ENCODE measurements at places on chromosomes 1 and 21.

- no peak for DNase-seq
Measured at GRCh38 chr1:119662034-119662437, 14.0 kb upstream of the ZNF697 start.

DNA sequence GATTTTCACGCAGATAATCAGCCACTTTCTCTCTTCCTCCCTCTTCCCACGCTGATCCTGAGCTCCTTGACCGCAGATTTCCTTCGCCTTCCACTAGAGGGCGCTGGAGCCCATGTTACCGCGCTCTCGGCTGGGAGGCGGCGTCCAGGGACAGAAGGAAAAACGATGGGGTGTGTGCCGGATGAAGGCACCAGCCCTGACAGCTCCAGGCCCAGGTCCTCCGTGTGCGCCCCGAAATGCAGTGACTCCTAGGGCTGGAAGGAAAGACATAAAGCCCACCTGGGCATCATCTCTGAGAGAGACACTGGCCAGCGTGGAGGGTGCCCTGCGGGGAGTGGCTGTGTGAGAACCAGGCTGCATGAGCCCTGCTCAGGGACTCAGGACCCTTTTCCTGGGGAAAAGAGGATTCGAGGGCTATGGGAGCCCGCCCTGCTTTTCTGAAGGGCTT is 44.9 kb upstream of the CYP2J2 start:
- DNase-seq: no peak

DNA sequence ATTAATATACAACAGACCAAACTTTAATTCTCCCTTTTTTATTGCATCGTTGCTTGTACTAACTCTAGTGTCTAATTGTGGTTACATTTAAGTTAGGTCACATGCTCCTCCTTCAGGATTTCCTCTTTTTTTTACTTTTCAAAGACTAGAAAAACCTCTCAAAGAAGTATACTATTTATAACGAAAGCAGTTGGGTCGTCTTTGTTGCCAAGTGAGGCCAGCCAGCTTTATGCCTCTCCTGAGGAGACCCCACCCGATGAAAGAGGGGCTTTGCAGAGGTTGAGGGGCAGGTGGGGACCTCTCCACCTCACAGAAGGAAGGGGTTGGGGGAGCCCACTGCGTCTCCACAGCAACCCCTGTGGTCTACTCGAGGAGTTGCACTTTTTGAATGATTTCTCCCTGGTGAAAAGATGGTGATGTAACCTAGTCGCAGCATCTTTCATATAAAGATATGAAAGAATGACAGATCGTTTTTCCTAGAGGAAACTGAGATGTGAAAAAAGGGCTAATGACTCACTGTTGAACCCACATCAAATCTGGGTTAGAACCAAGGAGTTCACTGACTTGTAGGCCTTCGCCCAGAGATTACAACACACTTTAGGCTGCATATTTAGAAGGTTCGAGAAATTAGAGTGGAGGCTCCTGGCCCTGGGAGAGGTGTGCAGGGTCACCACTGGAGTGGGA is 6.4 kb downstream of the TGFB2 start:
- no peak for DNase-seq

DNA sequence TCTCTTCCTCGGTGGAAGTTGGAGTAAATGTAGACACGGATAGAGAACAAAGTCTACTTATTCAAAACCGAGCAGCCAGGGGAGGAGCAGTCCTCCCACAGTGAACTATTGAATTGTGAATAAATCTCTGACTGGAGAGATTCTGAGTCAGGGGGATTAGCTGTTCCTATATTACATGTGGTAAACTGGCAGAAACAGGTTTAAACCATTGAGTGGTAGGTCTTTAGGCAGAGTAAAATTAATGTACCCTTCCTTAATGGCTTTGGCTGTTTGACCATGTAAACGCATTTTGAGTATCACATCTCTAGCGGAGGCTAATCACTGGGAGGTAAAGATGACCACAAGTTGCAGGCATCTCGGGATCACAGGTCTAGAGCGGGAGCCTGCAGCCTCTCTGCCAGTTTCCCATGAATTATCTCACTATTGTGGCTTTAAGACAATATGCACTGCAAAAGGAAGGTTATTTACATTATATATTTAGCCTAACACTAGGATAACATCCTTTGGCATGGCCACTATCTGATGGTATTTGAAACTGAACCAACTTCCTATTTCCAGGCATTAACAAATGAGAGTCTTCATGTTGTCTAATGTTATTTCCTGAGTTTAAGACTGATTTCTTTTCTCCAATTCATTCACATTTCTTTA is 7.9 kb upstream of the DISC1 start:
- no peak for DNase-seq

DNA sequence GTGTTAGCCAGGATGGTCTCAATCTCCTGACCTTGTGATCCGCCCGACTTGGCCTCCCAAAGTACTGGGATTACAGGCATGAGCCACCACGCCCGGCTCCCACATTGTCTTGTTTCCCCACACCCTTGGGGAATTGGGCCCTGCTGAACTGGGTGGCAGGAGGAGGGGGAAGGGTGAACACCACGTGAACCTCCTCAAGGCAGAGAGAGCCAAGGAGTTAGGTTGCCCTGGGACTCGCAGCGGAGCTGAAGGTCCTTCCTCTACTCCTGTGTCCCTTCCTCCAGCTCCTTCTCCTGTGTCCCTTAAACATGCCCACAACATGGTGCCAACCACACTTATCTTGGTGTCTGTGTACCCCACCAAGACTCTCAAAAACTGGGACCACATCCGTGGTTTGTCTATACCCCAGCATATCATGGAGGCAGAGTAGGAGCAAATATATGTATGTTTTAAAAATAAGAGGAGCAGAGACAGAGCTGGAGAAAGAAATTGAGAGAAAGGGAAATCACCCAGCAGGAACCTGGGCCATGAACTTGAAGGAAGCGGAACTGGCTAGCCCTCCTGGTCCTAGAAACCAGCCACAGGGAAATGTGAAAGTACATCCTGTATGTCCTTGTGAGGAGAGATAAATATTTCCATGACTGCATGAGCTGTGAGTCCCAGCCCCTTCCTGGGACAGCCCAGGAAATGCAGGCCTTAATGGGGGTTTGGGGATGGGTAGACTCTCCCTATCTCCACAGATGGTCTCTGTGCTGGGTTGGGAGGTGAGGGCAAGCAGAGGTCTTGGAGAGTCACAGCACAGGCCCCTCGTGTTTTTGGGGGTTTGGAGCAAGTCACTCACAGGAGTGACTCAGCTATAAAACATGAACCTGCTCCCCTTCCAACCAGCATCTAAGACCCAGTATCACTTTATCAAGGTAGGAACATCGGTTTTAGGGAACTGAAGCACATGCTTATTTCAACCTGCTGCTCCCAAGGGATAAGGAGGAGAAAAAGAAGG is 9.4 kb upstream of the TAL1 start:
- no peak for DNase-seq

DNA sequence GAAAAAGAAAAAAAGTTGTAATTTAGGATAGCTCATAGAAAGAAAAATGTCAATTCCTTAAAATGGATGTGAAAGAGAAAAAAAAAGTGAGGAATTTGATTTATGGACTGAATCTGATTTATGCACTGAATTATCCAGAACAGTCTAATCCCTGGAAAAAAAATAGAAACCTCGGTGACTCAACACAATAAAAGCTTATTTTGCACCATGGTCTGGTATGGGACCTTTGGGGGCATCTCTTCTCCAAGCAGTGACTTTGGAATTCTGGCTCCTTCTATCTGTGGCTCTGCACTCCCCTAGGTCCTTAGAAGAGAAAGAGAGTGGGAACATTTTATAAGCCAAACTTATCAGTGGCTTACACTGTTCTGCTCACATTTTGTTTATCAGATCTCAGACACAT is 471.7 kb upstream of the B3GALT2 start:
- no peak for DNase-seq

GRCh38 chr1:107187399-107187798 is 46.6 kb downstream of the NTNG1 start:
- DNase-seq: no peak

DNA sequence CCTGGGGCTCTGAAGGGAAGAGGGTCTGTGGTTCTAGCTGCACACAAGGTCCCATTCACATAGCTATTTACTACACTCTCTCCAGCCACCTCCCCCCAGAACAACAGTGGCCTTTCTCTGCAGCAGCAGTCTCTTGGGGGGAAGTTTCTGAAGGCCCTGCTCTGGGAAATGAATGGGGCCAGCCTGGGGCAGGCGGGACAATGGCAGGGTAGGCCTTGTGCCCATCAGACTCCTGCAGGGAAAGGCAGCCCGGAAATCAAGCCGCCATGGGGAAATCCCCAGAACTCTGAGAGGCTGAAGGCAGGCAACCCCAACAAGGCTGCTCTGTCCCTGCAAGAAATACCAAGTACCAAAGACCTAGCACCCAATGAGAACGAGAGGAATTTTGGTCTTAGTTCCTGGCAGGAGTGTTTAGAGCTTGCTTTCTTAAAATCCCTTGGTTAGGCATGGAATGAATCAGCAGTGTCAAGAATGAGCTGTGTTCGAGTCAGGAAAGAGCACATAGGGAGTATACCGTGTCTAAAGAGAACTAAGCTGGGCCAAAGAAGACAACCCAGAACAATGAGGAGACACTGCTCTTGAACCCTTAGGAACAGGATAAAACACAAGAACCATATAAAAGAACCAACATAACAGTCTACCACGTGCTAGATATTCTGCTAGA is 11.3 kb downstream of the ARHGEF11 start:
- DNase-seq: no peak

GRCh38 chr1:10014016-10014415 is 17.0 kb downstream of the RBP7 start:
- DNase-seq: no peak

DNA sequence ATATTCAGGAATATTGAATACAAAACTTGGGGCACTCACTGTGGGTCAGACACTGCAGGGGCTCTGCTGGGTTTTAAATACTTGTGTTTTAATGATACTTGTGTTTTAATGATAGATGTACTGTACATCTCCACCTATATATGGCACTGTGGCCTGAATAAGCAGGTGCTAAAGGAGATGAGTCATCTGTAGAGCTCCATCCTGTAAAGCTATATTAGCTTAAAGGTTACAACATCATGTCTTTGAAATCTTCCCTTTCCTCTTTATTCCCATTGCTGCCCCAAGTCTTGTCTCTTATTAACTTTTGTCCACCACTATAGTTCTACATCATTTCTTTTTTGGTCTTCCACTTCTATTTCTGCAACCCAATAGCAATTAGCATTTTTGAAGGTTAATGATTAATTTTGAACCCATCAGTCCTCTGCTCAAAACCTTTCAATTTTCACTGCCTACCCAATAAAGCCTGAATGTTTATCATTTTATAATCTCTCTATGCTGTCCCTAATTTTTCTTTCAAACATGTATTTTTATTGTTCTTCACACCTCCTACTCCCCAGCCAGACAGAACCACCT is 113.3 kb upstream of the PTGFR start:
- DNase-seq: no peak

DNA sequence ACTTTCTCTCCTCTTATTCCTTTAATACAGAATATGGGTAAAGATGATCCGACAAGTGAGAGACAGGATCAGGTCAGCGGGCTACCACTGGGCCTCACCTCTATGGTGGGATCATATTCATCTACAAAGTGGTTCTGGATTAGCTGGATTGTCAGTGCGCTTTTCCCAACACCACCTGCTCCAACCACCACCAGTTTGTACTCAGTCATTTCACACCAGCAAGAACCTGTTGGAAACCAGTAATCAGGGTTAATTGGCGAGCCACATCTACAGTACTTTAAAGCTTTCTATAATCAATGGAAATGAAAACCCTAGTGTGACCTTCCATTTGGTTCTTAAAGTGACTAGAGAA is 643 bp downstream of the NRAS start:
- DNase-seq: no peak

DNA sequence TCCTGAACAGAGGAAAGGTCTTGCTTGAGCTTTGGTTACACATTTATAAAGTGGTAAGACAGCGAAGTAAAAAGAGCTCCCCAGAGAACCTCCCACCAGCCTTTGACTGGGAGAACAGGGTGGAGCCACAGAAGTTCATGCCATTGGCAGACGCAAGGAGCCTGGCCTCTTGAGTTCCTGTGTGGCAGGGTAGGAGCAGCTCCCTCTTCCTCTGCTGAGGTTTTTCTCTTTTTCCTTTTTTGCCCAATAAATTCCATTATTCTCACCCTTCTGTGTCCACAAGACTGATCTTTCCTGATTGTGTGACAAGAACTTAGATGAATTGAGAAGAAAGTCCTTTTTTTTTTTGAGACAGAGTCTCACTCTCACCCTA is 4.3 kb downstream of the THEM4 start:
- no peak for DNase-seq

- peak; percentile 88 for DNase-seq
Measured at GRCh38 chr1:163321311-163322305, at the start of gene NUF2. NUF2 (plus strand) TSS chr1:163321954; CDS start chr1:163326052, 4,098 bp downstream.

DNA sequence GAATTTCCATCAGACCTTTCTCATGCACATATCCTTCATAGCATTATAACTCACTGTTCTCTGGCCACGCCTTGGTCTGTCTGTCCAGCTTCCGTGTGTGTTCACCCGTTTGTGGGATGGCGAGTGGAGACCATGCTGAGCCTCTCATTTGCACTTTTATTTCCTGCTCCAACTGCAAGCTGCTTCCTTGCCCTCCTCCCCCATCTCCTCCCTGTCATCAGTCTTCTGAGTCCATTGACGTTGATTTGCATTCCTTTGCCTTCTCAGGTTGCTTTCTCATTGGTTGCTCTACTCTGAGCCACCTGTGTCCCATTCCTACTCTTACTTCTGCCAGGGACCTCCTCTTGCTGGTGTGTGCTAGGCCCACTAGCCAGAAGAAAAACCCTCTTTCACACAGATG is 146.4 kb downstream of the NOS1AP start:
- no peak for DNase-seq
